ENCODE measurements at places on chromosomes 5 and 9.
A peak's percentile ranks its signal among the peaks of the same experiment; 100 is the strongest.

DNA sequence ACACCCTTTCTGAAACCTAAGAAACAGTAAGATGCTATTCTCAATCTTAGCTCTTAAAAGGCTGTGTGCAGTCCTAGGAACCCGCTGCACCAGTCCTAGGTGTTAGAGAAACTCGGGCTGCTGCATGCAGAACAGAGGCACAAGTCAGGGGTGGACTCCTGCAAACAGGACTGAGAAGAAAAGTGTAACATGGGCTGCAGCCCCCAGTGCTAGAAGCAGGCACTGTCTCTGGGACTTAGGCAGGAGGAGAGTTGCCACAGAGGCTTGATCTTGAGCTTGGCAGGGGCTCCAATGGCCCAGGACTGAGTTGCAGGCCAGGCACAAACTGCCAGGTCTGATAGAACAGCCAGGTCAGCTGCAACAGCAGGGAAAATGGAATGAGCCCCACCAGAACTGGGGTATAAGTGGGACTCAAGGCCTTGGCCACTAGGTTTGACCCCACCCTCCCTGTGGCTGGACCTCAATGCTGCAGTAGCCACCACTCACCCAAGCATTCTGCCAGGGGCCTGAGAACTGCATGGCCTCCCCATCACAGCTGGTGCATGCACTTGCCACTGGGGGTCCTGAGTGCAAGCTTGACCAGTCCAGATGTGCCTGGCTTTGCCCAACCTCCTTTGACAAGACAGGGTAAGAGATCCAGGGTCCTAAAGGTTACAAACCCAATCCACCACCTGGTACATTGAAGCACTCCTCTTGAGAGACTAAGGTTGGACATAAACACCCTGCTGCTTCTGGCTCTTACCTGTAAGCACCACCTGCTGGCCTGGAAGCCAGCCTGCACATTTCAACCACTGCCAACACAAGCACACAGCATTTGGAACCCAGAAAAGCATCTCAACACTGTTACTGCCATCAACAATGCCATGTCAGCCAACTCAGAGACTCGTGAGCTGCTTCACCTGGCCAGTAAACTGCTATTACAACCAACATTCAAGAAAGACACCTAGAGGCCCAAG is 103.3 kb downstream of the FBXL17 start:
- DNase-seq: no peak

DNA sequence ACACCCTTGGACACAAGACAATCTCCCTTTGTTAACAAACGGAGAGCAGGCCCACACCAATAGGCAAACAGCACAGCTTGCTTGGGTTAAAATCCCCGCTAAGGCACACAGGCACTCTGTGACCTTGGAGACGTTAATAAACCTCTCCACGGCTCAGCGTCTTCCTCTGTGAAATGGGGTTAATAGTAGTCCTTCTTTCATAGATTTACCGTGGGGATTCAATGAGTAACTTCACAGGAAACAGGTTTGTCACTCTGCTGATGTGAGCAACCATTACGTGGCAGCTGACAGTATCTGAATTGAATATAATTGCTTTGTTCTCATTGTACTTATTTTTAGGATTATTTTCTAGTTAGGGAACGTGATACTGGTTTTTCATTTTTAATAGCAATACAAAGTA is 65.2 kb upstream of the ADRA1B start:
- DNase-seq: peak; percentile 24

DNA sequence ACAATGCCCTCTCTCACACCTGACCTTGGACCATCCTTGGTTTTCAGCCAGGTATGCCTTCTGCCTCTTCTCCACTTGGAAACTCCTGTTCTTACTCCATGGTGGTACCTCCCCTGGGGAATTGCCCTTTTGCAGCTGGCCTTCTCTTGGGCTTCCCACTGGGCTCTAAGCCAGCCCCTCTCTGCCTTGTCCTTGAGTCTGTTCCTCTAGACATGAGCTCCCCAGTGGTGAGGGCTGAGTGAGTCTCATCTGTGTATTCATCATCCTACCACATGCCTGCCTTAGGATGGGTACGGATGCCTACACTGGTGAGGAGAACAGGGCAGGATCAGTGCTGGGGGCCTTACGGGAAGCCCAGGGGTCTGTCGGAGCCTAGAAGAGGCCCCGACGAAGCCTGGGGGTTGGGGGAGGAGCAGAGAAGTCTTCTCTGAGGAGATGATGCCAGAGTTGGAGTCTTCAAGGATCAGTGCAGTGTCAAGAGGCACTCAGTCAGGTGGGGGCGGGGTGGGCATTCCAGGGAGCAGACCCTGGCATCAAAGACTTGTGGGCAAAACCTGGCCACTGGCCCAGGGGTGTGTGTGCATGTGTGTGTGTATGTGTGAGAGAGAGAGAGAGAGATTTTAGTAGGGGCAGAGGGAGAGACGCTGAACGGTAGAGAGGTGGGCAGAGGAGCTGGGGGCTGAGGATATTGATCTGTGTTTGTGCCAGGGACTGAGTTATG is 5.2 kb upstream of the CRB2 start:
- DNase-seq: no peak

DNA sequence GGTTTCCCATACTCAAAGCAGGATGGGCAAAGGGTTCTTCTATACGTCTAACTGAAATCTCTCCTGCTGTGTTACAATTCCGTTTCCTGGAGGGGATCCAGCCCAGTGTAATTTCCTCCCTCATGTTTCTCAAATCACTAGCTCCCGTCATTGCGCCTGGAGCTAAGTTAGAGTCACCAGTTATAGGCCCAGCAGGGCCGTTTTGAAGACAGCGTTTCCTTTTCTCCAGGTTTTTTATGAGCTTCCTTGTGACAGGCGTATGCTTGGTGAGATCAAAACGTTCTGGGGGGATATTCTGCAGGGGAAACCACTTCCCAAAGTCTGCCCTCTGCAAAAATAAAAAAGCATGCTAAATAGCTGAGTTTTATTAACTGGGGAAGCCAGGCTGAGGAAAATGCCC is 53.0 kb upstream of the WWC1 start:
- peak; percentile 30 for DNase-seq

- DNase-seq: no peak
Measured at GRCh38 chr5:127802477-127802865, 99.3 kb downstream of the CCDC192 start.

DNA sequence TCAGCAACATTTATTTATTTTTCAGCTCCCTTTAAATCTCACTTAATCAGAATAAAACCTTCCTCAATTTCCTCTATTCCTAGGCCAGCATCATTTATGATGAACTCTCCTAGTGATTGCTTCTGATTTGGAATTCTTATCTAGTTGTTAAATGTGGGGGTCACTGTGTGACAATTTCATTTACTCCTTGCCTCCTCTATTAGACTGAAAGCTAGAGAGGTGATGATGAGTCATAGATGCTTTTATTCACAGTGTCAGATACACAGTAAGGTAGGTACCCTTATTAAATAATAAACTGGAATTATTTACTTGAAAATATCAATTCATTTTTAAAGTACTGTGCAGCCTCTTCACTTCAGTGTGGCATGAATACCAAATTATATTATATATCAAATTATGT is 960.6 kb downstream of the MAT2B start:
- DNase-seq: no peak

DNA sequence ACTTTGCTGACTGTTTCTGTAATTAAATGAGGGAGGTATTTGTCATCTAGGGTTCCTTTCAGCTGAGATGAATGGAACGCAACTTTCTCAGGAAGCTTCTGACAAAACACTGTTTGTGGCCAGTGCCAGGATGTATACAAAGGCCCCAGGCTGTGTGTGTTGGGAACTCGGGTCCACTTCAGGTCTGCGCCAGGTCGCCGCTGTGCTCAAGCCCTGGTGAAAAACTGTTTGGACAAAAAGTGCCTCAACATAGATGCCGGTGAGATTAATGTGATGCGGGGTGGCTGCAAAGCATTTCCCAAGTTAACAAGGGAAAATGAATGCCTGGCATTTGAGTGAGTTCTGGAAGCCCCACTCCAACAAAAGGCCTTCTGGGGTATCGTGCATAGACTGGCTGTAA is 156.4 kb downstream of the GABBR2 start:
- DNase-seq: no peak

GRCh38 chr5:44002381-44002901 is 386.8 kb downstream of the FGF10 start:
- DNase-seq: no peak

GRCh38 chr5:14753292-14753691 is 88.8 kb downstream of the OTULIN start:
- no peak for DNase-seq

DNA sequence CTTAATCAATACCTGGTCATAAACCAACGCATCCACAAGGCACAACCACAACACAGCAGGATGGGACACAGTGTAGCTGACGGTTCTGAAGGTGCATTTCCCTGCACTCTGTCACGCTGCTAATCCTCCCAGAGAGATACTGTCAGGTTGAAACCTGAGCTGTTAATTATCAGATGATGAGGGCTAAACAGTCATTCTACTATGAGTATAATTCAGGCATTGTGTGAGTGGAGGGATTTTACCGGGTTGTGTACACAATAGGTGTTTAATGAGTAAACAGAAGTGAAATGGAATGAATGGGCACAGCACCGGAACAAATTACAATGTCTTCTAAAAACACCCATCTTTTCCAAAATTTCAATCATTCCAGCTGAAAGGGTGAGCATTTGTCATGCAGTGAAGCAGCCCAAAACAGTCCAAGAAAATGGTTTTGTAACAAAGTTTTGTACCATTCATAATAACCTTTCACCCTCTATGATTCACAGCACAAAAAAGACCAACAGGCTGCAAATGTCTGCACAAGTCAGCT is 71.5 kb downstream of the ABCA1 start:
- DNase-seq: no peak

DNA sequence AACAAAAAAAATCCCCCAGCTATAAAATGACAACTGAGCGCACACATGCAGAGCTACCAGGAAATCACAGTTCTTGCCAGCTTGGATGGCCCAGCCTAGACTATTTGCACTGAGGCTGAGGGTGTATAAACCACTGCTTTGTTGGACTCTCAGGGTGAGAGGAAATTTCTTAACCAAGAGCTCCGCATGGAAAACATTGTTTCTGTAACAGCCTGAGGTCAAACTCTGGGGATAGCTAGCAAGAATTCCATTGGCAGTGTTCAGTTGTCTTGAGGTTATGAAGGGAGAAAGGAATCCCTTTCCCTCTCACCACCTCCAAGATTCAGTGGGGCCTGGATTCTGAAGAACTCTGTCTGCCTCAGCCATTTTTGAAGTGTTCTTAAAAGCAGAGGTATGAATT is 360.0 kb downstream of the OSTF1 start:
- DNase-seq: peak; percentile 2

- peak; percentile 37 for DNase-seq
Measured at GRCh38 chr9:15306068-15306756, 804 bp downstream of the TTC39B start.

DNA sequence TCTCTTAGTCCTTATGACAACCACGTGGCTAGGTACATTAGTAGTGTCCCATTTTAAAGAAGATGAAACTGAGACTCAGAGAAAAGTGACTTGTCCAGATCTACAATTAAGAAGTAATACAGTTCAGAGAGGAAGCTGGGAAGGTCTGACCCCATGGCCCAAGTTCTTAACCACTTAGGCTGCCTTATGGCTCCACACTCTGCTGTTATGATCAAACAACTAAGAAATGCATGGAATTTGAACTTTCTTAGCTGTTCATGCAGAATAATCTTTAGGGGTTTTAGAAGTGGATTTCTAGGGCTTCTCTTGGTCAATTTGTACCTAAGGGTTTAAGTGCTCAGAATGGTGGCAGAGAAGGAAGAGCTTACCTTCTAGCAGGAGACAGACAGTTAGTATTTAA is 128.0 kb upstream of the MSX2 start:
- DNase-seq: no peak

GRCh38 chr9:107175041-107175440 is 108.0 kb upstream of the RAD23B start:
- no peak for DNase-seq

- DNase-seq: no peak
Measured at GRCh38 chr9:137455359-137455991, 3.7 kb downstream of the NSMF start.

GRCh38 chr9:127567035-127567729 is 44.9 kb upstream of the STXBP1 start:
- DNase-seq: no peak

GRCh38 chr9:68996462-68996861 is 17.5 kb downstream of the PRKACG start:
- no peak for DNase-seq

GRCh38 chr9:134546746-134547145 is 94.9 kb upstream of the COL5A1 start:
- DNase-seq: no peak

- peak; percentile 89 for DNase-seq
Measured at GRCh38 chr5:132260714-132261551, 3.4 kb downstream of the PDLIM4 start.

- no peak for DNase-seq
Measured at GRCh38 chr5:69138766-69139165, 28.2 kb upstream of the CCNB1 start.

DNA sequence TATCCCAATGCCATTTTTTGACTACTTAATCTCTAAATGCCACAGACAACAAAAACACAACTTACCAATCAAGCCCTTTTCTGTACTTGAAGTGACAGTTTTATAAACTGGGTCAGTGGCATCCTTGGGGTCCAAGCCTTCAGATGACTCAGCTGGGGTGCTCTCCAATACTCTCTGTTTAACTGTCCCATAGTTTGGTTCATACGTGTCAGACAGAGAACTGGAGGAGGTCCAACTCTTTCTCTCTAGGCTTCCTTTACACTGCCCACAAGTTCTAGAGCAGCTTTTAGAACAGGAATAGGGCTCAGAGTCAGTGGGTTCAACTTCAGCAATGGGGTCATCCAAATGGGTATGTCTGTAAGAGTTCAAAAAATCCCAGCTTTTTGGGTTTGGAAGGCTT is 166.9 kb downstream of the CDC42SE2 start:
- no peak for DNase-seq

DNA sequence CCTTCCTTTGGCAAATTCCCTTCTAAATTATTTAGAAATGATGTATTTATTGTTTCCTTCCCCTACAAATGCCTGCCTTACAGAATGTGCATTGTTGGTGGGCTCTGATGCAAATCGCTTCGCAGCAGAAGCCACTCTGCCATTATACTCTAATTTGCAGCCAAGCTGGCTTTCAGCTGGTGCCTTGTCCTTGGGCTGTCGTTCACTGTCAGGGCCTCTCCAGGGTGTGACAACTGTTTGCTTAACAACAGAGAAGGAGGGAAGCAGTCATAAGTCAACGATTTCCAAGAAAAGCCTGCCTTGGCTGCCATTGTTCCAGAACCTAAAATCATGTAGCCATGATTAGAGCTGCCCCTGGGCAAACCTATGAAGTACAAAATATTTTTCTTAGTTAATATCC is 260.1 kb upstream of the RGMB start:
- DNase-seq: no peak

GRCh38 chr9:6408320-6408719 is 4.7 kb upstream of the UHRF2 start:
- no peak for DNase-seq

- DNase-seq: no peak
Measured at GRCh38 chr5:915946-916345, 23.3 kb downstream of the TRIP13 start.

DNA sequence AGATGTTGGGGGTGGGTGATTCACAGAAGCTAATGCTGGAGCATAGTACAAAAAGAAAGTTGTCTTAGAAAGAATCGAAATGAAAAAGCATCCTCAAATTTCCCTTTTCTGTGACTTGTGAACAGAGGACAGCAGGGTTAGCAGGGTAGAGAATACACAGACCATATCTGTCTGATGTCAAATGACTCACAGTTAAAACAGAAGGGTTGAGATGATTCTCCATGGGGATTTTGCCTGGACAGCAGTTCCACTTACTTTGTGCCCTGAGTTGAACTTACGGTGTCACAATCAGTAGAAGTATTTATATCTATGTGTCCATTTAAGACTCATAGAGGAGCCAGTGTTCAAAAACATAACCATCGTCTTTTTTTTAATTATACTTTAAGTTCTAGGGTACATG is 801.6 kb downstream of the KCTD16 start:
- DNase-seq: no peak

- DNase-seq: no peak
Measured at GRCh38 chr9:81847181-81847915, 80.9 kb upstream of the SPATA31D4 start.
